ENCODE measurements at places on chromosomes 5 and 9.

GRCh38 chr9:119398350-119398749, 29.1 kb upstream of the BRINP1 start:
- DNase-seq, result no peak

GRCh38 chr5:668283-668995, 24.7 kb downstream of the TPPP start:
- DNase-seq, result no peak

DNA sequence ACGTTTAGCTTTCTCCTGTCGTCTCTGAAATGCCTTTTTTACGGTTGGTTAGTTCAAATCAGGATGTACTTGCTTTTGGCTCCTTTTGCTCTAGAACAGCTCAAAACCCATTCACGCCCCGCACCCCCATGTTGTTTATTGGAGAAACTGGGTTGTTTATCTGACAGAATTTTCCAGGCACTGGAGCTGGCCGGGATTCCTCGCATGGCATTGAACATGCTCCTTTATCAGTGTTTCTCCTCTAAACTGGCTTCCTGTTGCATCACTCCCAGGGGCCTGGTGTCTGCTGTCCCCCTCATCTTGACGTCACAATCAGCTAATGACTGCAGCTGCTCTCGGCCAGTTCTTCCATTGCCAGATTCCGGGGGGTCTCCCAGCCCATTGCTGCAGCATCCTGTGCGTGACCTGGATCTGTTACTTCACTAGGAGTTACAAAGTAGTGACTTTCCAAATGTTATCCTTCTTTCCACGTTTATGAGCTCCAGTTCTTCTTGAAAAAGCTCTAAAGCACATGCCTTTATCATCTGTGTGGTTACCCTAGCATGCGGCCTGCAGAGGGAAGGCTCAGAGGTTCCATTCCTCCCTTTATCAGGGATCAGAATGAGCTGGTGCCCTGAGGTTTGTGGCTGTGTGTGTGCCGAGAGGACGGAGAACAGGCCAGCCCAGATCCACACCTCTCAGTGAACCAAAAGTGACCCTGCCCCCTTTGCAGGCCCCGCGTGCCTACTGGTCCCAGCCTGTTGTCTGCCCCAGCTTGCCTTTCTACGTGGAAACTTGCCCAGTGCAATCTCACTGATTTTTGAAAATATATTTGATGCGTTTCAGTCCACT, 27.5 kb downstream of the FAM163B start:
- peak; percentile 36 for DNase-seq

DNA sequence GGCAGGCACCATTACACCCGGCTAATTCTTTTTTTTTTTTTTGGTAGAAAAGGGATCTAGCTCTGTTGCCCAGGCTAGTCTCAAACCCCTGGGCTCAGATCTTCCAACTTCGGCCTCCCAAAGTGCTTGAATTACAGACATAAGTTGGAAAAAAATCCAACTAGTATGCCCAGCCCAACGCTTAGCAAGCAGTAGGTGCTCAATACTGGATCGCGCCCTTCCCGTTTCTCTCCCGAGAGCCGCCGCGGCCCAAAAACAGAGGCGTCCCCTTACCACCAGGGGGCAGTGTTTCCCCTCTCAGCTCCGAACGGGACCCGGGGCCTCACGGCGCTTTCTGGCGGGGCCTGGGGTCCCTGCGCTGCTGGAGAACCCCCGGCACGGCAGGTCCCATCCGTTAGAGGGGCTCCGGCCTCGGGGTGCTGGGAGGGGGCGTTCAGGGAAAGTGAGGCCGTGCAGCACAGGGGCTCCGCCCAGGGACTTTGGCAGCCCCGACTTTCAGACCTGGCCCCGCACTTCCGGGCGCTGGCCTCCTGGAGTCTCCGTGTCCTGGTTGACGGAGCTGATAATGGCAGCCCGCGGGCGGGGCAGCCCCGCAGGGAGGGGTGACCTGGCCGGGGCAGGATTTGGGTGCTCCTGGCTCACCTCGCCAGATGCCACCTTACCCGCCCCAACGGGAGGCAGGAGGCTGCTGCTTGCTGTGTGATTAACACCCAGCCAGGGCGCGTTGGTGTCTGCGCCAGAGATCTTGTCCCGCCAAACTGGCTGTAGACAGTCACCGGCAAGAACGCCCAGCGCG, 15.2 kb downstream of the PTGES start:
- peak; percentile 91 for DNase-seq

DNA sequence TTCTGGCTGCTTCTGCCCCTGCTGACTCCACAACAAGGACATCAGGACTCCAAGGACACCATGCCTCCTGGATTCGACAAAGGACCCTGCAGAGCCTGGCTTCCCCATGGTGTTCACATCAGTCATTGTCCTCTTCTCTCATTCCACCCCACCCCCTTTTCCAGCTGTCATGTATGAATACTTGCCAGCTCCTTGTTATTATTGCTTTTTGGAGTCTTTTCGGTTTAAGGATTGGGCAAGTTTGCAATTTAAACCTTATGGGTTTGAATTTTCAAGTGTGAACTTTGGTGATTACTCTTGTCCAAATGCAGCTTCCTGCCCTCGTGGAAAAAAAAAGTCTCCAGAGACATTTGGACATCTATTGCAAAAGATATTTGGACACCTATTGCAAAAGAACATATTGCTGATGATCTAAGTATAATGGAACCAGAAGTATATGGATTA, 14.2 kb upstream of the LVRN start:
- DNase-seq, result no peak

DNA sequence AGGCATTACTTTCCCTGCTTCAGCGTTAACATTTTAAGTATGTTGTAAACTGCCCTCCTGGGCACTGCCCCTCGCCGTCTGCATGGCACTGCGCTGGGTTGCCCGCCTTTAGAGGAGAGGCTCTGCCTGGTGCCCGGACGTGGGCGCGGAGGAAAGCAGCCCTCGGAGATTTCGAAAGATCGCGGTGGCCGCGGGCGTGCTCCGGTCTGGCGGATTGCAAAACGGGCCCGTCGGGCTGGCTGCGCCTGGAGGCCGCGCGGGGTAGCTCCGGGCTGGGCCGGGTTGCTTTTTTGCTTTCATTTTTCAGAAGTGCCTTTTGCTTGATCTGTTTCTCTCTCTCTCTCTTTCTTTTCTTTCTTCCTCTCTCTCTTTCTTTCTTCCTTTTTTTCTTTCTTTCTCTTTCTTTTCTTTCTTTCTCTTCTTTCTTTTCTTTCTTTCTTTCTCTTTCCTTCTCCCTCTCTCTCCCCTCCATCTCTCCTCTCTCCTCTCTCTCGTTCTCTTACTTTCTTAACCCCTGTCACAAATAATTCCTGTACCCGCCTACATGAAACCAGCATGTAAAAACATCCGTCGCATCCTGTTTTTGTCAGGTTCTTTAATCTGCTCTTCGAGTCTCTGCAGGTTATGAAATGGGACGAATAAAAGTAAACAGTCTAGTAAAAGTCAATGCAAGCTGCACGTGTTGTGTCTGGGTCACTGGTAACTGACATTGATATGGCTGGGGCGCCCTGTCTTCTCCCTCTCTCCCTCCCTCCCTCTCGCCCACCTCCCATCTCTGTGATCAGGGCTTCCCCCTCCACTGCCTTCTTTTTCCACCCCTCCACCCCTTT, 1.7 kb downstream of the FST start:
- peak; percentile 80 for DNase-seq

DNA sequence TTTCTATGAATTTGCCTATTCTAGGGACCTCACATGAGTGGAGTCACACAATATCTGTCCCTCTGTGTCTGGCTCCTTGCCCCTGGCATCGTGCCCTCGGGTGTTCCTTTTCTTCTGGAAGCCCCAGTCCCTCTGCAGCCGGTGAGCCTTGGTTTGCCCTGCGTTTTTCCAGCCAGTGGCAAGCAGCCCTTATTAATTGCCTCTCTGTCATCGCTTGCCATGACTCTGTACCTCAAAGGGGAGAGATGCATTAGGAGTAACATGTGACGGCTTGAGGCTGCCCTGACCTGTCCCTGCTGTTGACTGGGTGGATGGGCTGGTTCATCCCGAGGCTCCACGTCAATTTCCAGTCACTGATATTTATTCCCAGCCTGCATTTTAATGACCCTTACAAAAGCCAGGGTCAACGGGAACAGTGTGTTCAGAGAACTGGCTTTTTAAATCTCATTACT, 87.3 kb downstream of the CFAP90 start:
- no peak for DNase-seq

Data from OCI-M1 (cell line).